ENCODE measurements at places on chromosomes 16 and 17.

- no peak for DNase-seq
Measured at GRCh38 chr17:39722104-39722503, 8.2 kb downstream of the MIEN1 start.

DNA sequence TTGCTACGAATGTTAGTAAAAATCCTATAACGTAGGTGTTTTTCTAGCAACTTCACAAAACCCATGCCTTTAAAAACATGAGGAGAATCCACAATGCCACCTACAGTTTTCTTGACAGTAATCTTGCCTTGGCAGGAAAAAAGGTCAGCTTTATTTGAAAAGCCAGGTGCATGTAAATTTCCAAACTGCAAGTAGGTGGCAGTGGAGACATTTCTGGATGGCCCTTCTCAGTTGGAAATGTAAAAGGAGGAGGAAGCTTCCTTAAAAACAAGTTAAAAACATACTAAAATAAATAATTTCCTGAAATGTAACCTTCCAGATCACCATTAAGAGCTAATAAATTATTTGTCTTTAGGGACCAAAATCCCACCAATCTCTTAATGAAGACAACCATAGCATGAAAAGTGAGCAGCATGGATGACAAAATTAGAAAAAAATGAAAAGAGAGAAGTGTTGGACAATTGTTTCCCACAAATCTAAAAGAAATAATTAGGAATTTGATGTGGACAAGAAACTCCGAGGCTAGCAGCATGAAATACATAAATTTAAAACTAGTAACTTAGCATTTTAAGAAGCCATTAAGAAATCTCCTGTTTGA, 152.2 kb downstream of the SNX11 start:
- no peak for DNase-seq

- no peak for DNase-seq
Measured at GRCh38 chr16:24953721-24954120, 61.4 kb downstream of the ARHGAP17 start.

DNA sequence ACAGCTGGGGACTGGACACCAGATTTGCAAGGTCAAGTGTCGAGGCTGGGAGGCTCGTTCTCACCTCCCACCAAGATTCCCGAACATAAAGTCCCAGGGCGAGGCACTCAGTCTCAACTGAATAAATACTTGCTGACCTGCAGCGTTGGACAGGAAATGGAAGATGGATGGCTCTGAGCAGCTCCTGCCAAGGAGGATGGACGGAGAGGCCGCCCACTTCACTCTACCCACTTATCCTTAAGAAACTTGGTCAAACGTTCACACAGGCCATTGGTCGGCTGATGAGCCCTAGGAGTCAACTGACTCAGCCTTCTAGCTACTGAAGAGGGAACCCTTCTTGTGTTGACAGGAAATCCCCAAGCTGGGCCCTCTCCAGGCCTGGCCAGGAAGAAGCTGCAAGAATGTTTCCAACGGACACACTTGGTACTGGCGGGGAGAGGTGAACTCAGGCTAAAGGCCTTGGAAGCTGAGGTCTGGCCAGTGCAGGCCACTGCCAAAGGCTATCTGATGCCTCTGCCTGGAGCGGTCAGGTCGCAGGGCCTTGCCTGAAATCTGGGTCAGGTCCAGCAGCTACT, 50.0 kb downstream of the VAC14 start:
- no peak for DNase-seq

- DNase-seq = no peak
Measured at GRCh38 chr17:75615301-75615700, 17.9 kb upstream of the SMIM5 start.

DNA sequence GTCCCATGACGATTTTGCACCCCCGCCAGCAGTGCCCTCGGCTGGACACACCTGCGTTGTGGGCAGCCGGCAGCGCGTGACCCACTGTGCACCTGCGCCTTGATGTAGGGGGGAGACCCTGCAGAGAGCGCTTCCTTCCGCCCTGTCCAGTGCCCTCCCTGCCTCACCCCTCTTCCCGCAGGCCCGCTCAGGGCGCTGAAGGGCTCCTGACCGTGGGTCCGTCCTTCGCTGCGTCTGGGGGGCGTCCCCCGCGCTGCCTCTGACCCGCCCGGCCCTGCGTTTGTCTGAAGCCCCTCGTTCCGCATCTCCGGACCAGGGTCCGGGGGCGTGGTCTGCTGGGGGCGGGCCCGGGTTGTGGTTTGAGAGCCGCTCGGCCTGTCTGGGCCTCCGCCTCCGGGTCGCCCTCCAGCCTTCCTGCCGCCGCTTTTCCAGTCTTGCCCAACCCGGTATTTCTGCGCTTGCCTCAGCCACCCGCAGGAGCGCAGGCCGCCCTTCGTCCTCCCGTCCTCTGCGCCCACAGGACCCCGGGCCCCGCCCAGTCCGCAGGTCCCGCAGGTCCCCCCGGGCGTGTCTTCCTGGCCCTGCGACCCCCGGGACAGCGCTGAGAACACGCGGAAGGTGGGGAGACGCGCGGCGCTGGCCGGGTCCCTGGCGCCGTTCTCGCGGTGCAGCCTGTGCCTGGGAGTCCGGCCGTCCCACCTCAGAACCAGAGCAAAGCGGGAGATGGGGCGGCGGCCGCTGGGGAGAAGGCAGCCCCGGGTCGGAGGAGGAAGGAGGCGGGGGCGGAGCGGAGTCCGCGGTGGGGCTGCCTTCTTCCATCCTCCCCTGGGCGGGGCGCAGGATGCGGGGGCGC, 4.0 kb upstream of the IL17C start:
- peak; percentile 42 for DNase-seq

- DNase-seq = no peak
Measured at GRCh38 chr17:7462474-7463371, 16.7 kb downstream of the ZBTB4 start.

DNA sequence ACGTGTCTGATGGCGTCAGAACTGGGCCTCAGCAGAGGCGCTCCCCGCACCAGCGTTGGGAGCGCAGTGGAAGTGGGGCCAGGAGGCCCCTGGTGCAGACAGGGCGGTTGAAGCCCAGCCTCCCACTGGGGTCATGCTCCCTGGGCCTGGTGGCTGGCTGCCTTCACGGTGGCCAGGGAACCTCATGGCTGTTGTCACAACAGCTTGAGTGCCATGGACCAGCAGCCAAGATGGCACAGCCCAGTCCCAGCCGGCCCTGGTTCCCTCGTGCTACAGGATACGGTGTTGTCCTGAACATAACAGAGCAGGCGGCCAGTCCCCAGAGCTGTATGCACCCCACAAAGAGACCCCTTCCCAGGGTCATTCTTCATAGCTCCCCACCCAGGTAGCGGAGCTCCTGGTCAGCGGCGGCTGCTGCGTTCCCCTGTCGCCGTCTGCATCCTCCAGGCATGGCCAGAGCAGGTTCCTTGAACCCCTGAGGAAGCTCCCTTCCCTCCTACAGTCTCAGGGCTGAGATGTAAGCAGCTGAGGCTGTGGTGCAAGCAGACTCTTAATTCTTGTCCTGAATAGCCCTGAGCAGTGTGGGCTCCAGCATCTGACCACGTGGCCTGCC, 29.7 kb downstream of the NME3 start:
- no peak for DNase-seq

DNA sequence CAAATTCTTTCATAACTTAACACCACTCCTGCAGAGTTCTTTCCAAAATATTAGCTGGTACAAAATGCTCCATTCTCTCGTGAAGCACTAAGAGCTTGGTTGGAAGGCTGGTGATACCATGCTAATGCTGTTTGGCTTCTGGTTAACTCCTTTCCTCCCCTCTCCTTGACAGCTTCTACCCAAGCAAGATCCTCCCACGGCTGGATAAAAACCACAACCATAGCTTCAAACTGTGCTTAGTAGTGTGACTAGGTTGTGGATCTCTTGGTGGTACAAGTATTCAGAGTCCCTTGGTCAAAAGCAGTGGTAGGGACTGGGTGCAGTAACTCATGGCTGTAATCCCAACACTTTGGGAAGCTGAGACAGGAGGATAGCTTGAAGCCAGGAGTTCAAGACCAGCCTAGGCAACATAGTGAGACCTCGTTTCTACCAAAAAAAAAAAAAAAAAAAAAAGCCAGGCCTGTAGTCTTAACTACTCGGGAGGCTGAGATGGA, 2.3 kb downstream of the PHAF1 start:
- DNase-seq = no peak

- peak; percentile 22 for DNase-seq
Measured at GRCh38 chr17:64343833-64344637, 46.6 kb downstream of the PECAM1 start.

DNA sequence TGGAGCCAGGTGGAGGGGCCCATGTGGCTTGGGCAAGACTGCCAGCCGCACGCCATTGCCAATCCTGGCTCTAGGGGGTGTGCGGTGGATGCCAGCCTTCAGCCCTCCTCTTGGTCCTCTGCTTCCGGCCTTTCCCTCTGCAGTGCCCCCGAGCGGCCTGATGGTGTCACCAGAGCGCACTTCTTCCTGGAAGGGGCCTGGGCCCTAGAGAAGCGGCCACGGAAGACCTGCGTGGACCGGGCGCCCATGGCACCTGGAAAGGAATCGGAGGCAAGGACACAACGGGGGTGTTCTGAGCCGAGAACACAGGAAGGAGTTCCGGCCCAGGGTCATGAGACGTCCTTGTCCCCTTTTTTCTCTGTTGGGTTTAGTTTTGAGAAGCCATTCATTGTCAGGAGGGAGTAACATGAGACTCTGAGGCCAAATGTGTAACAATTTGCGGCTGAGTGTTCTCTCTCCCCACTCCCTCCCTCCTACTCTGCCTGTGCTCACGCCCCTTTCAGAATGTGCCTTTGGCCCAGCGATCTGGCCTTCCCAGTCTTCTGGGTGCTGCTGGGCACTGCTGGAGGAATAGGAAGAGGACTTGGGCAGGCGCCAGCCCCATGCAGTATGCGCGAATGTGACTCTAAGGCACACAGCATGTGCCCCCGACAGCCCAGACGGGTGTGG, 92.8 kb downstream of the IRX3 start:
- DNase-seq = no peak

GRCh38 chr17:61797283-61797682, 66.0 kb downstream of the BRIP1 start:
- no peak for DNase-seq

- DNase-seq = no peak
Measured at GRCh38 chr16:81036751-81037350, 1.2 kb downstream of the ATMIN start.

DNA sequence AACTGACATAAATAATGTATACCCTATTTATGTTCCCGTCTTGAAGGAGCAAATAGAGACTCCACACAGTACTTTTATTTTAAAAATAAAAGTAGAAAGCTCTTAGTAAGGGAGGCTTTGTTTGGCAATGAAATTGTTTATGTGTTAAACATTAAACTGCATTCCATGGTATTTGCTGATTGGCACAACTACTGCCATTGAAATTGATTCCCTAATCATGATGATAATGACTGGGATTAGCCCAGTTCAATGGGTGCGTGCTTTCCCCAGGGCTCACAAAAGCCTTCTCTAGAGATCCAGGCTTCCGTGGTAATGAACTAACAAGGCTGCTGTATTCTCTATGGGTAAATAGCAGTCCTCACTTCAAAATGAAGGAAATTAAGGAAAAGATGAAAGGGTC, 67.5 kb downstream of the GPRC5B start:
- no peak for DNase-seq

GRCh38 chr17:79798299-79799173, 1.7 kb upstream of the CBX8 start:
- DNase-seq = no peak

GRCh38 chr16:20743591-20743990, 2.0 kb upstream of the THUMPD1 start:
- no peak for DNase-seq

- no peak for DNase-seq
Measured at GRCh38 chr16:82772215-82772614, 145.4 kb downstream of the CDH13 start.

DNA sequence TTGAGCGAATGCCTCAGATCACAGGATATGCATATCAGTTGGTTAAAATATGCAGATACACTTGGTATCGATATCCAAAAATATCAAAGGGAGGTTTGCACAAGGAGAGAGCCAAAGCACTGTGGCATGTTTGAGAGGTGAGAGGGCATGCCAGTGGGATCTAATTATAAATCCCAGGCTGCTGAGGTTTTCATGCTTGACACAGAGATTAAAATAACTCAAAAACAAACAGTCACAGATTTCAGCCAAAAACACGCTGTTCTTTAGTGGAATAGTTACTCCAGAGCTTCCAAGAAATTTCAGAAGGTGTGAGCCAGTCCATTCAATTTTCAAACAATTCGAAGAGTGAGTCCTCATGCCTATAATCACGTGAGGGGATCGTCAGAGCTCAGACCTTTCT, 477.9 kb downstream of the SOX9 start:
- DNase-seq = no peak

- no peak for DNase-seq
Measured at GRCh38 chr17:41912925-41913324, 5.8 kb downstream of the ACLY start.

GRCh38 chr17:33463887-33464286, 170.8 kb upstream of the ASIC2 start:
- no peak for DNase-seq

DNA sequence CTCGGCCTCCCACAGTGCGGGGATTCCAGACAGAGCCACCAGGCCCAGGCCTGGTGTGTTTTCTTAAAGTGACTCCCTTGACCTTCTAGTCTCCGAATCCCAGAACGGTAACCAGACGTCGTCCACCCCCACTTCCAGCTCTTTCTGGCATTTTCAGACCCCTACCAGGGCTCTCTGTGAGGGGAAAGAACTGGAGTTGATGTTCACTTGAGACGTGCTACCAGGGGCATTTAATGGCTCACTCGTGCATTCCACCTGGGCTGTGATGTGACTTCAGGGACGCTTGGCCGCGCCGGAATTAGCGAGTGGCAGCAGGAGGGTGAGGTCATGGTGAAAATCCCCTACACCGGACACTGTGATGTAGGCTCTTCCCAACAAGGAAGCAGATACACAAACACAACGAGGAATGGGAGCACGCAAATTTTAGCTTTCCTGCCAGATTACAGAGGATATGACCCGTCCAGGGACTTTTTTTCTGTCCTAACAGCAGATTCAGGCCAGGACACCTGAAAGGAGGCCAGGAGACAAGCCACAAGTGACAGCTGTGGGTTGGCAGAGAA, 1.1 kb upstream of the GNA13 start:
- no peak for DNase-seq

- DNase-seq = no peak
Measured at GRCh38 chr17:1362065-1362848, 37.8 kb downstream of the YWHAE start.

- no peak for DNase-seq
Measured at GRCh38 chr16:62738666-62739460, 702.6 kb upstream of the CDH8 start.

- DNase-seq = no peak
Measured at GRCh38 chr17:60304502-60304901, 87.4 kb downstream of the USP32 start.

- peak; percentile 72 for DNase-seq
Measured at GRCh38 chr17:8997994-8998628, 23.2 kb upstream of the NTN1 start.

- DNase-seq = no peak
Measured at GRCh38 chr16:64437706-64438324, 684.0 kb downstream of the CDH11 start.
